Mesothelial cell of epicardium (in vitro differentiated cells): ENCODE measurements at places on chromosomes 2 and 18. TPM values are rescaled to one million over a fixed set of nuclear protein-coding genes. Genes with fewer than 3 reads are reported as not detected.

The ACMSD gene
- not detected in 3 replicates for total RNA-seq

The TSPYL6 gene
- not detected in 3 replicates for total RNA-seq

The ANKMY1 gene
- total RNA-seq = 25.9 to 29.8 TPM (median 27.3 TPM) in 3 replicates

The FZD7 gene
- 126 to 132 TPM (median 132 TPM) in 3 replicates for total RNA-seq

The FOXD4L1 gene
- 0.16 to 0.50 TPM (median 0.49 TPM) in 3 replicates for total RNA-seq

The PPP1R1C gene
- total RNA-seq = 5.8 to 6.8 TPM (median 6.3 TPM) in 3 replicates

The KLHL14 gene
- total RNA-seq = 0.04 to 0.11 TPM (median 0.09 TPM) in 3 replicates

DNA sequence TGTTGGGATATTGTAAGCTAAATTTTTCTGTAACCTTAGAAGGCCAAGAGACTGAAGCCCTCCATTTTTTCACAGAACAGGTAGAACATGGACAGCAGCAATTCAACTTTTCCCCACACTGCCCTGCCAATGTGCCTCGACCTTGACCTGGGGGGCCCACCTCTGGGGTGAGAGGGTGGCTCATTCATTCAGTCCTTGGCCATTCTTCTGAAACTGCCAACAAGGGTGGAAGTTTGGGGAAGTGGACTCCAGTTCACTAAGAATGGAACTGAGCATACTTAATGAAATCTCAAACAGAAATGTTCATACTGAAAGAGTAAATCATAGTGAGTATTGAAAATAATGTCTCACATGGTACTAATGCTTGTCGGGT, 1.1 kb downstream of the EEF1B2 start:
- H3K4me3 ChIP-seq = peak overlapping the region; percentile 99
- no peak for DNase-seq
- H3K4me1 ChIP-seq = peaks cover 24% of the 10 kb centered on the region
- no peaks in the 10 kb centered on the region for H3K27me3 ChIP-seq

GRCh38 chr2:173969886-173970285, 4.7 kb upstream of the SP3 start:
- H3K36me3 ChIP-seq = no peaks in the 10 kb centered on the region
- no peak for DNase-seq
- H3K27me3 ChIP-seq = no peaks in the 10 kb centered on the region
- peaks cover 36% of the 10 kb centered on the region for H3K4me1 ChIP-seq
- H3K27ac ChIP-seq = peak overlapping the region; percentile 43

DNA sequence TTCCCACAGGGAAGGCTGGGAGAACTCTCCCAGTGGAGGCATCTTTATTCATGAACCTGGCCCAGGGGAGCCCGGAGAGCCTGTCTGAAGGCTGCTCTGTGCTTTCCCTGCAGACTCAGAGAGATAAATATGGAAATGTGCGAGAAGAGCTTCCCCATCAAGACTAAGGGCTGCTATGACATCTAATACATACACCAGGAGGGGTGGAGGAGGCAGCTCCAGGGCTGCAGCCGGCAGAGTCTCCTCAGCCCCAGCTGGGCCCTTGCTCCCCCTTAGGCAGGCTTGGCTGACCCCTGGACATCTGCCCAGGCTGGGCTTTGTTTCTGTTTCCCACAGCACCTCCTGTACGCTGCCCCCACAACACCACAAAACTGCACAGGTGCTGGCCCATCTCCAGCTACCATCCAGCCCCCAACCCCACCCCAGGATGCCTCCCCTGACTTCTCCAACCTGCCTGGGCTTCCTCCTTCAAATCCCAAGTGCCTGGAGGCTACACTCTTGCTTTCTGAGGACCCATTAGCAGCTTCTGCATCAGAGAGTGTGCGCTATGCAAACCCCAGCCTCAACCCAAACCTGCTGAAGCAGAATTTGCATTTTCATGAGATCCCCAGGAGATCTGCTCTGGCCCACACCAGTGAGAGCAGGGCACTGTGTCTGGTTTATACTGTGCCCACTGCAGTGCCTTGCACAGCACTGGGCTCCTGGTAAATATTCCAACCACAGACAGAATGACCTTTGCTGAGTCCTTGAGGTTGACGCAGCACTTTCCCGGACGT, 96.8 kb downstream of the VSNL1 start:
- no peaks in the 10 kb centered on the region for H3K4me1 ChIP-seq
- H3K27me3 ChIP-seq = no peaks in the 10 kb centered on the region
- H3K4me3 ChIP-seq = no peak overlapping the region
- H3K36me3 ChIP-seq = no peaks in the 10 kb centered on the region

GRCh38 chr2:150319658-150320555, 167.6 kb downstream of the RND3 start:
- DNase-seq = no peak
- no peak overlapping the region for H3K27ac ChIP-seq
- no peaks in the 10 kb centered on the region for H3K27me3 ChIP-seq
- H3K36me3 ChIP-seq = peaks cover 11% of the 10 kb centered on the region

DNA sequence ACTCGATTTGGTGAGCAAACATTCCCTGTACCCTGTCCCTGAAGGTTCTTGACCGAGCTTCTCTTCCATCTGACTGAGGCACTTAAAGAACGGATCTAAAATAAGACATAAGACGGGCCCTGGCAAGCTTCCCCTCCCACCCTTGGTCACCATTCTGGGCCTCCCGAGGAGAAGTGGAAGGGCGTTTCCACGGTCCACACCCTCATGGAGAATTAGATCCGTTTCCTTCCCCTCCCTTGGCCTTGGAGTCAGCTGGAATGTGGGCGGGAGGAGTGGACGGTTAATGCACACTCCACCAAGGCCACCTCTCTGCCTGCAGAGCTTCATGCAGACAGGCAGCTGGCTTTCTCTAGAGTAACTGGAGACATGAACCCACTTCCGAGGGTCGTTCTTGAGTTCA, 257.3 kb upstream of the APCDD1 start:
- H3K36me3 ChIP-seq = no peaks in the 10 kb centered on the region
- no peak for DNase-seq
- no peak overlapping the region for H3K27ac ChIP-seq

GRCh38 chr2:200357845-200358244, 51.4 kb downstream of the SPATS2L start:
- H3K36me3 ChIP-seq = no peaks in the 10 kb centered on the region
- no peak for DNase-seq
- peak overlapping the region; percentile 70 for H3K27ac ChIP-seq
- H3K27me3 ChIP-seq = no peaks in the 10 kb centered on the region

DNA sequence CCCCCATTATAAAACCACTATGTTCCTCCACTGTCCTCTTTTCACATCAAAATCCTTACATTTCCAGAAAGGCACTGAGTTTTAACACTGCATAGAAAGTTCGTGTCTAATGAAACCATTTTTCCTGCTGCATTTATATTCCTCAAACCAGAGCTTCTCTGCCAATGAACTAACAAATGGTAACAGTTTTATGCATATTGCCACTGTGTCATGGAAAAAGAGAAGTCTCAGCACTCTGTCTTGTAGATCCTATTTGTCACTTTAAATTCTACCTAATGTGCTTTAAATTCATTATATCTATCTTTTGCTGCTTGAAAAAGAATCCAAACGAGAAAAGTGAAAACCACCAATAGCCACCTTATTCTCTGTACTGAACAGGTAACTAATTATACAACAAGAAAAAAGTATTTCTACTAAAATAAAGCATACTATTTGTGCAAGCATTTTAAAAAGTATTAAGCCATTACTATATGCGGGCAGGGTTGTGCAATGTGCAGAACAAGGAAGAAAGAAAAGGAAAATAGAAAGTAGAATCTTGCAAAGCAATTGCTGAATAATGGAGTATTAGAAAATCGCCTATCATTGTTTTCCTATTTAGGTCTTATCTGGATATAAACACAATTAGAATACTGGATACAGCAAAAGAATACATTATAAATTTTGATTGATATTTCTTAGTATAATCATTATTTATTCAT, 328.9 kb downstream of the ZEB2 start:
- DNase-seq = no peak
- no peaks in the 10 kb centered on the region for H3K36me3 ChIP-seq
- H3K4me1 ChIP-seq = peaks cover 18% of the 10 kb centered on the region

DNA sequence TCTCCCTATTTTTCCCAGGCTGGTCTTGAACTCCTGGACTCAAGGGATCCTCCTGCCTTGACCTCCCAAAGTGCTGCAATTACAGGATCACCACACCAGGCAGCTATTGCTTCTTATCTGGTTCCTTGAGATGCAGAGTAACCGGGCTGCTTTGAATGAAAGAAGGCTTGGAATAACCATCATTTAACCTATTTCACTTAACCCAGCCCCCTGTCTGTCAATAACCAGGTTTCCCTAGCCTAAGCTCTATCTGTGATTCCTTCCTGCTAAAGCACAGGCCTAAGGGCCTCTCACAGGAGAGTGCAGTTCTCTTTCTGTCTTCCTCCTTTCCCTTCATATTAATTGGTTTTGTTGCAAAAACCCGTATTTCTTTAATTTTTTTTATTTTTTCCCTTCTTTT, 393.5 kb upstream of the RAB12 start:
- no peak overlapping the region for H3K27ac ChIP-seq
- no peak overlapping the region for H3K4me3 ChIP-seq
- no peak for DNase-seq
- peaks cover 32% of the 10 kb centered on the region for H3K4me1 ChIP-seq

DNA sequence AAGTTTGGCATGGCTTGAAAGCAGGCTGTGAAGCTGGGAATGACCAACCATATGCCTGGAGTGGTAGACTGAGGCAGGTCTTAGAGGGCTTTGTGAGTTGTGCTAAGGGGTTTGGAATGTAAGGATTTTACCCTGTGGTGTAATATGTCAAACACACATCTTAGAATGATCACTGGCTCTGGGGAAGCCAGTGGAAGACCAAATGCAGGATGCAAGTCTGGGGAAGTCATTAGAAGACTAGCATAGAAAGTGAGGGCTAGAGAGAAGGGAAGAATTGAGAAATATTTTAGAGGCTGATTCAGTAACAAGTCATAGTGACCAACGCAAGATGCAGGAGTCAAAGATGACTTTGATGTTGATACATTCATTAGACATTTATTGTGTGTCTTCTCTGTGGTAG, 3.5 kb upstream of the FHOD3 start:
- no peaks in the 10 kb centered on the region for H3K4me1 ChIP-seq
- H3K36me3 ChIP-seq = no peaks in the 10 kb centered on the region
- DNase-seq = no peak
- no peak overlapping the region for H3K4me3 ChIP-seq
- peaks cover 4% of the 10 kb centered on the region for H3K27me3 ChIP-seq

DNA sequence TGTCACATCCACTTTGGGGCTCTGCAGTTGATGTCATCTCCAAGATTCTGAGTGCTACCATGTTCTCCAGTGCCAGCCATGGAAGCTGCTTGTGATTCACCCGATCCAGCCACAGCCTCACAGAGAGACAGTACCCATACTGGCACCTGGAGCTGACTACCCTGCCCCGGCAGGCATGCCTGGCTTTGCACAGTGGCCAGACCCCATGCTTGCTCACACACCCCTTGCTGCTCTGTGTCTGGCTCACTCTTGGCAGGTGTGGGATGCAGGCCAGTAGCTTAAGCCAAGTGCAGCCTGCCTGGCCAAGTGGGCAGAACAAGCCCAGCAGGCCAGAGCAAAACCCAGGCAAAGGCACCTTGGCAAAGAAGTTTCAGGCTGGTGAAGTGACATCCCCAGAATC, 828.4 kb upstream of the VRK2 start:
- no peak overlapping the region for H3K4me3 ChIP-seq
- H3K4me1 ChIP-seq = no peaks in the 10 kb centered on the region
- H3K27ac ChIP-seq = no peak overlapping the region
- DNase-seq = no peak

- H3K4me1 ChIP-seq = no peaks in the 10 kb centered on the region
- no peak overlapping the region for H3K4me3 ChIP-seq
- no peak for DNase-seq
- H3K27me3 ChIP-seq = peaks cover 5% of the 10 kb centered on the region
- no peaks in the 10 kb centered on the region for H3K36me3 ChIP-seq
- H3K27ac ChIP-seq = no peak overlapping the region
Observed at GRCh38 chr18:53305461-53305860, 919.0 kb downstream of the MBD2 start.

DNA sequence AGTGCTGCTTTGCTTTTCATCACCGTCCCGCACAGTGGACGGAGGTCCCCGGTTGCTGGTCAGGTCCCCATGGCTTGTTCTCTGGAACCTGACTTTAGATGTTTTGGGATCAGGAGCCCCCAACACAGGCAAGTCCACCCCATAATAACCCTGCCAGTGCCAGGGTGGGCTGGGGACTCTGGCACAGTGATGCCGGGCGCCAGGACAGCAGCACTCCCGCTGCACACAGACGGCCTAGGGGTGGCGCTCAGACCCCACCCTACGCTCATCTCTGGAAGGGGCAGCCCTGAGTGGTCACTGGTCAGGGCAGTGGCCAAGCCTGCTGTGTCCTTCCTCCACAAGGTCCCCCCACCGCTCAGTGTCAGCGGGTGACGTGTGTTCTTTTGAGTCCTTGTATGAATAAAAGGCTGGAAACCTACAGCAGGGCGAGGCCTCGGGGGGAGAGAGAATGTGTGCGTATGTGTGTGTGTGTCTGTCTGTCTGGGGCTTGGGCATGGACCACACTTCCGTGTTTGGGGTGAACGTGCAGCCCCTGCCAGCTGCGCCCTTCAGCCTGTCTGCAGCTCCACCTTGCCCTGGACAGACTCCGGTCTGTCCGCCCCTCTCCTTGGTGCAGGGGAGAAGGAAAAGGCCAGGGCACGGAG, 32.3 kb downstream of the GPC1 start:
- H3K4me1 ChIP-seq = peaks cover 11% of the 10 kb centered on the region
- no peaks in the 10 kb centered on the region for H3K27me3 ChIP-seq
- H3K27ac ChIP-seq = no peak overlapping the region
- DNase-seq = no peak

- H3K4me1 ChIP-seq = no peaks in the 10 kb centered on the region
- DNase-seq = no peak
- H3K27me3 ChIP-seq = peaks cover 8% of the 10 kb centered on the region
- H3K36me3 ChIP-seq = no peaks in the 10 kb centered on the region
- no peak overlapping the region for H3K27ac ChIP-seq
Observed at GRCh38 chr18:66560094-66560493, 43.8 kb downstream of the CDH19 start.

GRCh38 chr2:237232166-237232565, 146.5 kb downstream of the COPS8 start:
- no peaks in the 10 kb centered on the region for H3K27me3 ChIP-seq
- no peak overlapping the region for H3K4me3 ChIP-seq
- no peaks in the 10 kb centered on the region for H3K36me3 ChIP-seq
- DNase-seq = no peak
